ENCODE measurements at places on chromosomes 5 and 9.
A peak's percentile ranks its signal among the peaks of the same experiment; 100 is the strongest.

DNA sequence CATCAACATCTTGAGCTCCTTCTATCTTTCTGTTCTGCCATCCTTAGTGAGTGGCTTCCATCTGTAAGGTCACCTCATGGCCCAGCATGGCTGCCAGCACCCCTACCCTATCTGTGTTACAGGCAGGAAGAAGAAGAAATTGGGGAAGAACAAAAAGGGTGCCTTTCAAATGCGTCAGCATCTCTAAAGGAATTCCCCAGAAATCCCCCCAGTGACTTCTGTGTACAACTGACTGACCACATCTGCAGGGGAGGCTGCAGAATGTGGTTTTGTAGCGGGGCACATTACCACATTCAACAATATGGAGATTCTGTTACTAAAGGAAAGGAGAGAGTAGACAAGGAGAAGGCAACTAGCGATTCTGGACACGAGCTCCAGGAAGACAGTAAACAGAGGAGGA lies 40.1 kb downstream of the ALG2 start:
- DNase-seq = peak; percentile 83

- no peak for DNase-seq
Measured at GRCh38 chr5:17147170-17147569, 70.3 kb upstream of the BASP1 start.

- DNase-seq = no peak
Measured at GRCh38 chr5:6734243-6734700, 21.0 kb downstream of the TENT4A start.

GRCh38 chr5:159943326-159943725 lies 27.0 kb downstream of the ADRA1B start:
- no peak for DNase-seq

GRCh38 chr5:146041180-146041789 lies 64.1 kb downstream of the PLAC8L1 start:
- DNase-seq = no peak

- peak; percentile 59 for DNase-seq
Measured at GRCh38 chr5:102815540-102816332, 60.6 kb downstream of the PAM start.

DNA sequence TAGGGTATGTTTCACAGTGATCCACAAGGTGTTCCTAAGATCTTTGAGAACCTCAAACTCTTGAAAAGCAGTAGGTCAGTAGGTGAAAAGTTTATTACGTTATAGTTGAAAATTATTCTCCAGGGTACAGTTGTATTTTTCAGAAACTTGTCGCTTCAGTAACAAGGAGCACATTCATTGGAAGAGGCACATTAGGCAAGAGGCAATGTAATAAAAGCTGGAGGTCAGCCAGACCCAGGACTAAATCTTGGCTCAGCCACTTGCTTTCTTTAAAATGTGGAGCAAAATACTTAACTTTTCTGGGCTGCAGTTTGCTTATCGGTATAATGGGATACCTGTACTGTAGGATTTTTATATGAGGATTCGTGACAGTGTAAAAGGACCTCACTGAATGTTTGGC lies 45.6 kb downstream of the TLE4 start:
- DNase-seq = no peak

GRCh38 chr9:80028501-80028900 lies 456.7 kb downstream of the TLE4 start:
- DNase-seq = no peak

- DNase-seq = no peak
Measured at GRCh38 chr5:57417971-57418370, 64.6 kb downstream of the ACTBL2 start.

DNA sequence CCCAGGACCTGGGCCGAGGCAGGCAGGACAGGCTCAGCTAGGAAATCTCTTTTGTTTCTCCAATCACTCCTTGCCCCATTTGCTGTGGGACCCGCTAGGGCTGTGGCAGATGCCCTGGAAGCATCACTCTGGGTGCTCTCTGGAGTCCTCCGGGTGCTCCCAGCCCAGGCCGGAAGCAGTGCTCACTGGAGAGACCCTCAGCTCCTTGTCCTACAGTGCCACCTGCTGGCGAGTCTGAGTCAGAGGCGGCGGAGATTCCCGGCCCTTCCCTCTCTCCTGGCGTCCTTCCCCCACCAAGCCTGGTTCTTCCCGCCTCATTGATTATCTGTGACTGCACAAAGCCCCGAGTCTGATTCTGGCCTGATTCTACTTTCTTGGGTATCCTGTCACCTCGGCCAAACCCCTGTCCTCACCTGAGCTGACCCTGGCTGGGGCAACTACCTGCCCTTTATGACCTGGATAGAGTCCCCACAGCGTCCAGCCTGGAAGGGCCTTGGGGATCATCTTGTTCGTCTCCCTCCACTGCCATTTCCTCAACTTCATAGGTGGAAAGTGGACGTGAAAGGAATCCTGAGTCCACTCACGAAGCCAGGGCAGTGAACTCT lies 7.3 kb upstream of the BARHL1 start:
- peak; percentile 54 for DNase-seq

DNA sequence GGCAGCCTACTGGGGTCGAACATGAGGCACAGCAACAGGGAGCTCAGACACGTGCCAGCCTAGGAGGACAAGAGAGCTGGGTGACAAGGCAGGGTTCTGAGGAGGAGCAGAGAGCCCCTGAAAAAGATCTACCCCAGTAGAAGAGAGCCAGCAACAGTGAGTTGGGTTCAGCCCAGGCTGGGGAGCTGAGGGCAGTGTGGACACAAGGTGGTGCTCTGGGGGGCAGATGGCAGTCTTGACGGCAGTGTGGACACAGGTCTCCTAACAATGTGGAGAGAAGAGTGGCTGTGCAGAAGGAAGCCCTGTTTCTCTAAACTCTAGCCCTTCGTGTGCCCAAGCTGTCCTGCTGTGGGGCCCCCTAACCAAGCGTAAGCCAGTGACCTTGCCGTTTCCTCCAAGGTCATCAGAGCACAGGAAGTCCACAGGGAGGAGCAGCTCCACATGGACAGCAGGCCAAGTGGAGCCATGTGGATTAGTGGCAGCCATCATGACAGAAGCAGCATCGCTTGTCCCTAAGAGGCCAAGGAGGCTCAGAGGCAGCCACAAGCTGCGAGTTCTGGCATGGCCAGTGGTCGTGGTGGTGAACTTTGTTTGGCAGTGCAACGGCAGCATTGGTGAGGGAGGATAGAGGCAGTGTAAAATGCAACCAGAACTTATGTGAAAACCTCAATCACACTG lies 25.1 kb upstream of the LMX1B start:
- no peak for DNase-seq

GRCh38 chr5:32507738-32508434 lies 63.3 kb upstream of the ZFR start:
- DNase-seq = no peak

DNA sequence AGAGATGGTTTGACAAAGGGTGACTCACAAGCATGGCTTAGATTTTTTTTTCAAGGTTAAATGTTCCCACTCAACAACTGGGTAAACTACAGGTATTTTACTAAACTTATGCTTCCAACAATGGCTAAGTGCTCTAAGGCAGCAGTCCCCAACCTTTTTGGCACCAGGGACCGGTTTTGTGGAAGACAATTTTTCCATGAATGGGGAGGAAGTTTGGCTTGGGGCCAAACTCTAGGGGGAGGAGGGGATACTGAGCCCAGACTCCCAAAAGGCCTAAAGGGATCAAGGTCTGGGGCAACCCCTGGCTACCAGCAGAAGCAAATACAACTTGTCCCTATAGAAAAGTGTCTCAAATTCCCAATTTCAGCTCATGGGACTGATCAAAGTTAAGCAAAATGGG lies 32.0 kb upstream of the HSD17B3 start:
- DNase-seq = no peak

DNA sequence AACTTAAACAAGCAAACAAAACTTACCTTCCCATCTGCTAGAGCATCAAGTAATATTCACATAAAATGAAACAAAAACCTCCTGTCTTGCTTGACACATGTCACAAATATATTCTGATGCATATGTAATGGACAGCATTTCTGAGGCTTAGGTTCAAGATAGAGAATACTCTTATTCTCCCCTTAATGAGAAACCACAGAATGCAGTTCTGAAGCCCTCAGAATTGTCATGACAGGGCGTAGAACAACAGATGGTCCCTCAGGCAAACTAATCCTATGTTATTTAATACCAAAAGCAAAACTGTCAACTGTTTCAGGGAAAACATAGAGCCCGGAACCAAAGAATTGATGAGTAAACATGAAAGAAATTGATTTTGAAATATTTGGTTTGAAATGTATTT lies 229.9 kb upstream of the RIOK2 start:
- no peak for DNase-seq

GRCh38 chr5:161105525-161105924 lies 253.5 kb upstream of the ATP10B start:
- no peak for DNase-seq

- no peak for DNase-seq
Measured at GRCh38 chr9:126559296-126559695, 54.4 kb upstream of the LMX1B start.

DNA sequence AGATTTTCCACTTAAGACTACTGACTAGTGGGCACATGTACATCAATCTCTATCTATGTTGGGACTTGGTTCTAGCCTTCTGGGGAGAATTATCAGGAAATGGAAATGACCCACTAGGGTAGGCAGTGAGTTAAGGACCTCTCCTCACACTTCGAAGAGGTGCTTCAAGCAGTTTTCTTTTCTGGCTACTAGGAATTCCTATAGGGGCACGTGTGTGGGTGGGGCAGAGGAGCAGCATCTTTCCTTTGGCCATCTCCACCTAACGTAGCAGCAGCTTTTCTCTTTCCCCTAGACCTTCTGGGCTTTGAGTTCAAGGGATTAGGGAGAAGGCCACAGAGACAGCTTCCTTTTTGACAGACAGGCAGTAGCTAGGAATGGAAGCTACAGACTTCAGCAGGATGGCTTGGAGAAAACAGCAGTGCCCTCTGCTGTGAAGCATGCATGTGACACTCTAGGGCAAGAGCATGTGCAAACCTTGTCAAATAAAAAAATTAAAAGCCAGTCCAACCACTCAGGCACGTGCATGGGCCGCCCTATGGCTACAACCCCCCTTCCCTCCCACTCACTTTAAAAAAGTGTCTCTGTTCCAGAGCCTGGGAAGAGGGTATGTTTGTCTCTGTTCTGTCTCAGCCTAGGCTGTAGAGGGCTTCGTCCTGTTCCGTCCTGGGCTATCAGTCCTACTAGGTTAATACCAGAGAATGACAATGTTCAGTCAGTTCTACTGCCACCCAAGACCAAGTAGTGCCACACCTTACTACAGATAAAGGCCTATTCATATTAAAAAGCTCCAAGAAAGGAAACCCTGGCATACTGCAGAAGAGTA lies 8.7 kb upstream of the GFRA3 start:
- DNase-seq = peak; percentile 89

DNA sequence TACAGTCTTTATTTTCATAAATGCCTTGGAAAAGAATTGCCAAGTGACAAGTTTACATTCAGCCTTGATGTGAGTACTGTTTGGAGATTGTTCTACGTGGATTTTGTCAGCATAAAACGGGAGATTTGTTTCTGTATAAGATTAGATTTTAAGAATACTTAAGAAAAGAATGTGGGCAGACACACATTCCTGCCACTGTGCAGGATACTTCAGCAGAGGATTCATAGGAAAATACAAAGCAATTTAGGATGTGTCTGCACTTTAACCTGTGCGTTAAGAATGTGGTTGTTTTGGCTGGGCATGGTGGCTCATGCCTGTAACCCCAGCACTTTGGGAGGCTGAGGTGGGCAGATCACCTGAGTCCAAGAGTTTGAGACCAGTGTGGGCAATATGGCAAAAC lies 37.2 kb downstream of the GPR107 start:
- DNase-seq = no peak

DNA sequence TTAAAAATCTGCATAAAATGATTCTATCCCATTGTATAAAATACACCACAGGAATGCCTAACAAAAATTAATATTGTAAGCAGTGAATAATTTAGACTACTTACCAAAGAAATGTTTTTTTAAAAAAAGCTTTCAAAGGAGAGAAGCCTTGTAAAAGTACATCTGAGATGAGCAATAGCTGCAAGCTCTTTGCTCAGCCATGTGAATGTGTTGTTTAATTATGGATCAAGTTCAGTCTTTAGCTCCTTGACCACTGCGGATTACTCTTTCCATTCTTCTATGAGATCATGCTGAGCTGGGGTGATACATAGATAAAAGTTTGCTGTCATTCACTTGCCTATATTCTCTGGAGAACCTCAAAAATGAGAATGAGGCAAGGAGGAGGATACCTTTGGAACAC lies 782.4 kb upstream of the ZNF608 start:
- no peak for DNase-seq

GRCh38 chr9:111925017-111925770 lies 28.6 kb downstream of the UGCG start:
- no peak for DNase-seq

All from common myeloid progenitor, CD34-positive (primary cell).